Metanephros (tissue), 2 donors: ENCODE measurements at places on chromosomes 12 and 14. TPM values are rescaled to one million over a fixed set of nuclear protein-coding genes. Genes with fewer than 3 reads are reported as not detected.

OR10AD1 gene
- not detected for total RNA-seq

SERPINA12 gene
- not detected for total RNA-seq

PRH1 gene
- total RNA-seq = 67.3 TPM

USP44 gene
- 2.3 TPM for total RNA-seq

EFS gene
- 35.5 TPM for total RNA-seq

RNU4-1 gene
- under 0.01 TPM for total RNA-seq

SDSL gene
- total RNA-seq = 8.3 TPM

THAP2 gene
- 7.2 TPM for total RNA-seq

MUCL1 gene
- total RNA-seq = not detected

NANOG gene
- total RNA-seq = 0.06 TPM

AQP6 gene
- 18.5 TPM for total RNA-seq

TSPAN9 gene
- 94.7 TPM for total RNA-seq

PKP2 gene
- 19.1 TPM for total RNA-seq
